ENCODE measurements at places on chromosomes 2 and 18.

DNA sequence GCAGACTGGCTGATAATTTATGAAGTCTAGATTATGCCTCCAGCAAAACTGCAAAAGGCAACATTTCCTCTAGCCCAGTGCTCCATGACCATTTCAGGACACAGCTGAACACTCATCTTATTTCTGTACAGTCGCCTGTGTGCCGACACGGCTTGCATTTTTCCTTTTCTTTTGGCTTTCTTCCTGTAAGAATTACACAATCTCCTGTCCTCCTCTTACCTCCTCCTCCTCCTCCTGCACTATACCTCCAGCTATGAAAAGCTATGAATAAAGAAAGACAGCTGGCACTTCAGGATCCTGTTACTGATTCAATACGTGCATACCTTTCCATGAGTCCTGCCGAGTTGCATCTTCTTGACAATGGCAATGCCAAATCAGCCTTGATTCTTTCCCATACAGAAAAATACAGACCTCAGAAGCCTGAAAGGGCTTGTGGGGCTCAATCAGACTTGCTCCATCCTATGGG, 32.2 kb upstream of the TRIB2 start:
- no peak for DNase-seq

GRCh38 chr18:12470382-12471075, 62.8 kb downstream of the PRELID3A start:
- no peak for DNase-seq

- no peak for DNase-seq
Observed at GRCh38 chr2:25252291-25253152, 84.1 kb upstream of the POMC start.

DNA sequence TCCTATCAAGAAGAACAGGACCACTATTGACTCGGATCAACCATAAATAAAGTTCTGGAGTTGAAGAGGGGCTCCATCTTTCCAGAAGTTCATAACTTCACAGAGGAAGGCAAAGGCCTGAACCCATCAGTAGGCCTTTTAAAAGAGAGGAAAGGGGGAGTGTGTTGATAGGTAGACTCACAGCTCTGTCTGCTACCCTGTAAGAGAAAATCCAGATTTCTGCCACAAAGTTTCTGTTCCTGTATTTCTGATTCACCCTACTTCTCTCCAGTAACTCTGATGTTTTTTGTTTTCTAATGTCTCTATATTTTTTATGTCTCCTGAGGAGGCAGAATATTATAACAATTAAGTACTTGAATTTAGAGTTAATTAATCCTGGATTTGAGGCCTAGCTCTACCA, 564.0 kb downstream of the TNS1 start:
- DNase-seq, result no peak

DNA sequence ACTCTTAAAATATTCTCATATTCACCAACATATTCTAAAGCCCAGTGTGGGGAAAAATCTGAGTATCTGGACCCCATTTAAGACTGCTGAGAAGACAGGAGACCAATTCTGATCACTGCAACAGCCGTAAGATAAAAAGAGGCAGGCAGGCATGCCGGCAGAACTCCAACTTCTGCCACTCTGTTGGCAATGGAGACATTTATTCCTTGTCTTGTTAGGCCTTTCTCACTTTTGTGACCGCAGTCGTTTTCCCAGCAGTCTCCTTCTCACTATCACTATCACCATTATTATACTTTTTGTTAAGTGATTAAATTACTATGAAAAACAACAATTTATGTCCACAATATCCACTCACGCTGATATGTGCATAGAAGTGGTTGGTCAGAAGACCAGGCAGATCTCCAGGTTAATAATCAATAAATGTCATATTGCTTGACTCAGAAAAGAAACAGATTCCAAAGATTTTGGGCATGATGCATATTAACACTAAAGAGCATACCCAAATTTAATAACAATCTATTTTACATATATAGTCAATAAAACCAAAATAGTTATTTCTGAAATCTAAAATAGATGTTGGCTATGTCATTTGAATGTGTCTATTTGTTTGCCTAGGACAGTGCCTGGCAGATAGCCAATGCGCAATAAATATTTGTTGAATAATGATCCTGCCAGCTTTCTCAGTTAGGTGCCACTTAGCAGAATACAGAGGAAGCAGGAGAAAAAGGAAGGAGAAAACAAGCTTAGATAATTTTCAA, 38.2 kb downstream of the SESTD1 start:
- DNase-seq, result no peak

- no peak for DNase-seq
Observed at GRCh38 chr2:54676656-54677055, 46.8 kb upstream of the EML6 start.

DNA sequence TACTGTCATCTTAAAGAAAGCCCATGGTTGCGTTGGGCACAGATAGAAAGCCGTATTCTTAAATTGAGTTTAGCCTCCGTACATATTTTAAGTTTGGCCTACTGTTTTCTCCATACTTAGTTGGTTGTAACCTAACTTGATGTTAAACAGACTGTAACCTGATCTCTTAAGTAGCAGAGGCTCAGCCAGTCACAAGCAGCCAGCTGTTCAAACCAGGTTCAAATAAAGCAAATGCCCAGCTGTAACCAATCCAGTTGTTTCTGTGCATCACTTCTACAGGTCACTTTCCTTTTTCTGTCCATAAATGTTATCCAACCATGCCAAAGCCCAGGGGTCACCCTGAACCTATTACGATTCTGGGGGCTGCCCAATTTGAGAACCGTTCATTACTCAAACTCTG, 10.0 kb upstream of the THADA start:
- no peak for DNase-seq

- no peak for DNase-seq
Observed at GRCh38 chr2:65416945-65417344, 15.5 kb downstream of the SPRED2 start.

DNA sequence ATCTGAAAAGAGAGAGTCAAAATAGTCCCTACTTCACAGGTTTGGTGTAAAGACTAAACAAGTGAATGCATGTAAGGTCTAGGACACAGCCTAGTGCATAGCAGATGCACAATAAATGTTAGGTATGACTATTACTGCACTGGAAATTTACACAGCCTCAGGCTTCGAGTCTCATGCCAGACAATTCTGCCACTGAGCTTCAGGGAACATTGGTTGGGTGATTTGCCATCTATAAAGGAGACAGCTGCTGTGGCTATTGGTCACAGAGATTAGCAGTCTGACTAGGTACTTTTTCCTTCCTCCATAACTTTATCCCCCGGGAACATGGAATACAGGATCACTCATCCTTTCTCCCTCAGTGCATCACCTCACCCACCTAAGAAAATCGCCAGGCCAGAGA, 89.2 kb downstream of the FAM124B start:
- DNase-seq, result no peak

GRCh38 chr2:7031547-7032245, 114.5 kb downstream of the RNF144A start:
- no peak for DNase-seq

DNA sequence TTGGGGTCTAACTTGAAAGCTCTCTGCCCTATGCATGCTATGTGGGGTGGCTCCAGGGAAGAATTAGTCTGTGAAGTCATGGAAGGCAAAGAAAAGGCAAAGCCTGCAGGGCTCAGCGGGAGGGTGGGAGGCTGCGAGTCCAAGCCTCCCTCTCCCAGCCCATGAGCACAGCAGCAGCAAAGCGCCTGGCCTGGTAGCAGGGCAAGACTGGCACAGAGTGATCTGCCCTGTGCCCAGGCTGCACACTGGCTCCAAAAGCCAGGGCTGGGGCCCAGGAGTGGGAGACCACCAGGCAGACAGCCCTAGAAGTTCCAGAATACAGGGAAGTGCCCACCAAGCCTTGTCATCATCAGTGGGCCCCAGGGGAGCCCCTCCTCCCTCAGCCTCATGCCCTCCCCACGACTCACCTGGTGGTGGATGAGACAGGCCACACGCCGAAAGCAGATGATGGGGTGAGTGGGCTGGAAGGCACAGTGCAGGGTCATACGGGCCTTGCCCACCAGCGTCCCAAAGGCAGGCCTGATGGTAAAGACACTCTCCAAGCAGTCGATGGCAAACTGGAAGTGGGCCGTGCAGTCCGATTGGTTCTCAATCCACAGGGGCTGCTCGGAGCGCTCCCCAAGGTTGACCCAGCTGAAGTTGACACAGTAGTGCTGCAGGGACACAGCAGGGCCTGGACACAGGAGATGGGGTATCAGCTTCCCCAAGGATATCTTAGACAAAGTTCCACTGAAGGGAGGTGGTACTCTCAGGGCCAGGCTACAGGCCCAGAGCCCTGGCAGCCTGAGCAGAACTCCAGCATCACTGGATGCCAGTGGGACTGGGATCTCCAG, 12.1 kb downstream of the CFAP65 start:
- no peak for DNase-seq

- DNase-seq, result no peak
Observed at GRCh38 chr2:6657855-6658254, 207.9 kb downstream of the CMPK2 start.

DNA sequence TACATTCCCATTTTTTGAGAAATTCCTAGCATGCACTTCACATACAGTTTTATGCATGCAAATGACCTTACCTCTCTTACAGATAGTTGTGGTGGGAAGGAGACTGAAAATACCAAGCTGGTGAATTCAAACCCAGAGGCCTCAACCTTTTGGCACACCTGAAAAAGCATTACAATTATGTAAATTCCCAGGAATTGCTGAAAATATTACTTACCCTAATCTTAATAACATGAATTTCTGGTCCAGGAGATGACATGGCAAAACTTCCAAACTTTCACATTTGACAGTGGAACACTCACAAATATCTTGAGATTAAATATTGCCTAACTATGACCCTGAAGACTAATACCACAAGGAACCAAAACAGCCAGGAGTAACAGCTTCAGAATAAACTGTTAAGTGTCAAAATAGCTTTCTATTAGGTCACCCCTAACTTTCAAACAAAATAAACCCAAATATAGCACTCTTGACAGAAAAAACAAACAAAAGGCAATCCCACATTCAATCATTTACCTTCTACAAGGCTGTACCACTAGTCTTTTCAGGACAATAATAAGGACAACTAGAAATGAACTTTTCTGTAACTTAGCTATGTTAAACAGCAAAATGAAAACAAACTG, 10.9 kb upstream of the PEX13 start:
- DNase-seq, result no peak

- DNase-seq, result no peak
Observed at GRCh38 chr2:67213270-67213670, 183.9 kb upstream of the ETAA1 start.

- no peak for DNase-seq
Observed at GRCh38 chr18:68186039-68186438, 528.9 kb downstream of the TMX3 start.

GRCh38 chr18:5452943-5453443, 90.8 kb downstream of the EPB41L3 start:
- no peak for DNase-seq

GRCh38 chr18:12423820-12424219, 16.1 kb downstream of the PRELID3A start:
- no peak for DNase-seq

DNA sequence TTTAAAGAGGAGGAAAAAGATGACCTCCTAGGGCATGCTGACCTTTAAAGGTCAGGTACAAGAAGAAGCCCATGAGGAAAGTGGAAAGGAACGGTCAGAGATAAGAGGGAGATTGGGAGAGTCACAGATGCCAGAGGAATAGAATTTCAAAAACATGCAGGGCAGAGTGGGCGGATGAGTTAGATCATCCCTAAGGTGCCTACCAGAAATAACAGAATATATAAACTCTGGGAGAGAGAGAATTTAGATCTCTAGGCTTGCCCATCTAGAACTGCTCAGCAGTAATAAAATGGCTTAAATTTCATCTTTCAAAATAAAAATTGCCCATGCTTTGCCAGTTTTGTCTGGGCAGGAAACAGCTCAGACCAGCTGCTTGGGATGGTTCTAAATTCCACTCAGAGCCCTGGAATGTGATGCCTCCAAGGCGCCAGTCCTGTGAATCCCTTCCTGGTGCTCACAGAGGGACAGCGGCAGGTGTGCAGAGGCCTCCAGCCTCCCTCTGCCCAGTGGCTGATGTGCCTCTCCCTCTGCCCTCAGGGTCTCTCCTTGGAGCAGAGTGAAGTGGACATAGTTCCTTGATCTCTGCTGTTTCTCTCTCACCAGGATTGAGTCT, 130.9 kb downstream of the ANTXR1 start:
- peak; percentile 29 for DNase-seq

DNA sequence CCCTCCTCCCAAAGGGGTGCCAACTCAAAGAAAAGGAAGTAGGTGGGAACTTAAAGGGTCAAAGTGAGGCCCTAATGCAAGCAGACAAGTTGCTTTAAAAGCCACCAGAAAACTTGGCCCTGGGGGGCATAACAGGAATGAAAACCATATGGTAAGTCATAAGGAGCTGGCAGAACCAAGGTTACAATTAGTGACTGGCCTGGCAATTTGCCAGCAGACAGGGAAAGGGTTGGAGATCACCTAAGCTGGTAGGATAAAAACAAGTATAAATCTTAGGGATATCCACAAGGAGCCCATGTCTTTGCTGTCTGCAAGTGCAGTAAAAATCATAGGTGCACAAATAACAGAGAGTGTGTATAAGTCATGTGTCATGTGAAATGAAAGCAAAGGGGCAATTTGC, 256.7 kb upstream of the LRRTM4 start:
- no peak for DNase-seq

DNA sequence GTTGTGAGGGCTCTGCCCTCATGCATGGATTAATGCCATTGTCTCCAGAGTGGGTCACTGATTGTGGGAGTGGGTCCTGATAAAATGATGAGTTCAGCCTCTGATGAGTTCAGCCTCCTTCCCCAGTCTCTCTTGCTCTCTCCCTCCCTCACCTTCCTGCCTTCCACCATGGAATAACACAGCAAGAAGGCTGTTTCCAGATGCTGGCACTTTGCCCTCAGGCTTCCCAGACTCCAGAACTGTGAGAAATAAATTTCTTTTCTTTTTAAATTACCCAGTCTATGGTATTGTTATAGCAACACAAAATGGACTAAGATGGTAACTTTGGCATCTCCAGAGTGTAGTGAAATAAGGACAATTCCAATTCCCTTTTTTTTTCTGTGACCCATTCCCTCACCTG, 47.1 kb upstream of the MAP4K3 start:
- DNase-seq, result no peak

GRCh38 chr2:230868161-230868946, 3.6 kb downstream of the ITM2C start:
- DNase-seq, result no peak

- DNase-seq, result no peak
Observed at GRCh38 chr2:164782323-164782722, 59.3 kb downstream of the COBLL1 start.

- DNase-seq, result no peak
Observed at GRCh38 chr2:181780047-181780651, 99.8 kb upstream of the NEUROD1 start.

- no peak for DNase-seq
Observed at GRCh38 chr18:10805587-10806118, 279.8 kb downstream of the NAPG start.

Measured in H54 (cell line).